Left colon (tissue), 2 donors: ENCODE measurements at places on chromosomes 3 and 15. TPM values are rescaled to one million over a fixed set of nuclear protein-coding genes. Genes with fewer than 3 reads are reported as not detected.

- no peak for DNase-seq
These were observed 65.8 kb upstream of the PLCL2 start for GRCh38 chr3:16818945-16819344.

DNA sequence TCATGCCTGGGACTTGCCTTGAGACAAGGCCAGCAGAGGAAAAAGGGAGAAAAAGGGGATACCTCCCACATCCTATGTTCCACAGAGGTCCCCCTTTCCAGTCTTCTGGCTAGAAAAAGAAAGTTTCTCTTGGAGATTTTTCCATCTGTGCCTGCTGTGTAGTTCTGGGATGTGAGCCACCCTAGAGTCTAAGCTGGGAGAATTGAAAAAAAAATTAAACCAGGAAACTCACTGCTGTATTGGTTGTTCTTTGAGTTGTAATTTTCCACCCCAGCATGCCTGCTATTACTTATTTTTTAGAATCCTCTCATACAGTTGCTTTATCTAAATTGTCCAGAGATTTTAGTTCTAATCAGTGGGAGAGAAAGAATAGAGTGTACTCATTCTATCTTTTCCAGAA lies 68.4 kb downstream of the SV2B start:
- no peak for DNase-seq

CHST14 gene
- total RNA-seq: 5.1 TPM

DNA sequence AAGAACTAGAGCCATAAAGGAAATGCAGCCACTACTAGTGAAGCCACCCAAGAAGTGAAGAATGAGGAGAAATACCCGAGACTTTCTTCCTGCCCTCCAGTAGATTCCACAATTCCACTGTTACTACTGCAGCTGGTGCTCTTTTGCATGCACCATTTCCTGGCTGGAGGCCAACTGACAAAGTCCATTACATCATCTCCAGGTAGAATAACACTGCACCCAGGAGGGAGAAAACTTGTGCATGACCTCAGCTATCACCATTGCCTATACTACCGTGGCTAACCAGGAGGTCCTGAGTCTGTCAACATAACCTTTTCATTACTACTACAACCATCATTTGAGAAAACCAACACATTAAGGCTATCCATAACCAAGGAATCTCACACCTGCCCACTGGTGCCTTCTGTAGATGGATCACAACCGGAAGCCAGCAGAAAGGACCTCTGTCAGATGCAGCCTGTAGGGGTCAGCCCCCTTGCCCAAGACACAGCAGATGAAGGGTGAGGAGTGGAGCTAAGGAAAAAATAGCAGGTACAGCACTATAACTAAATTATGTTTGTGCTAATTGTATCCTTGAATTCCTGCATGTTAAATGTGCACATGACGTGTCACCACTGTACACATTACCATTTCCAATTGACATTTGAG lies 200.8 kb upstream of the C2CD4B start:
- DNase-seq: peak; percentile 55

PRICKLE2 gene
- 2.6 TPM for total RNA-seq

- peak; percentile 62 for DNase-seq
These were observed 181.8 kb downstream of the MCTP2 start for GRCh38 chr15:94412979-94413746.

GRCh38 chr3:3618623-3619022 lies 180.6 kb upstream of the LRRN1 start:
- DNase-seq: no peak

GABRB3 gene
- total RNA-seq: 2.5 TPM

ITGB5 gene
- total RNA-seq: 103 TPM

GRCh38 chr3:86961297-86961696 lies 29.7 kb downstream of the VGLL3 start:
- DNase-seq: no peak

CHCHD4 gene
- 18.9 TPM for total RNA-seq

- DNase-seq: no peak
These were observed 6.4 kb downstream of the WDR73 start for GRCh38 chr15:84647726-84648125.

DNA sequence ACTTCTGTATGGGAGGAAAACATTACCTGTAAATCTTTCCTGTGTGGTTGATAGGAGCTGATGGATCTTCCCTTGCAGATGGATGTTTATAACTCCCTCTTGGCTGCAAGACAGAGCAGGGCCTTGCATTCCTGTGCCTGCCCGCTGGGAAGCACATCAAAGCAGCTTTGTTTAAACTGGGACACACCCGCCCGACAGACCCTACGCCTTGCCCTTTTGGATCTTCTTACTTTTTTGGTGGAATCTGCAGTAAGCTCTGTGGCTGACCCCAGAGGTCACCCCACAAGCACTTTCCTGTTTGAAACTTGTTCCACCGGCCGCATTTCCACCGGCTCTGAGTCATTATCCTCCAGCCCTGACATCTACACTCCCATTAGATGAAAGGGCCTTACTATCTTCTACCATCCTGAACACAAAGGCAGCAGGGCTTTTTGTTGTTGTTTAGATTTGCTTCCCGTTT lies 244.1 kb upstream of the STT3B start:
- no peak for DNase-seq

- no peak for DNase-seq
These were observed 75.2 kb upstream of the C3orf80 start for GRCh38 chr3:160150066-160150465.

DNA sequence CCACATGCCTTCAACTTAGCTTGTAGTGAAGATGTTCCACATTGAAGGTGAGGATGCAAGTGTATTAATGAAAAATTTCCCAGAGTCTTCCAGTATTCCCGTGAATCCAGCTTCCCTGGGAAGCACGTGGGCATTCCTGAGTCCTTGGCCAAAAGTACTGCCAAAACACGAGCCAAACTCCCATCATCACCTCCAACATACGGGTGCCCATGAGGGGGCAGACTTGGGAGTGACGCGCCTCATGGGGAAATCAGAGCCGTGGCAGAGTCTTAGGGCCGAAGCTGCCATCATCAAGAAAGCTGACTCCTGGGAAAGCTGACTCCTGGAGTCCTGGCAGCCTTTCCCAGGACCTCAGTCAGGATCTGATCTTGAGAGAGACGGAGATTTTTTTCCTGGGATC lies 20.1 kb upstream of the TM2D3 start:
- no peak for DNase-seq

DNA sequence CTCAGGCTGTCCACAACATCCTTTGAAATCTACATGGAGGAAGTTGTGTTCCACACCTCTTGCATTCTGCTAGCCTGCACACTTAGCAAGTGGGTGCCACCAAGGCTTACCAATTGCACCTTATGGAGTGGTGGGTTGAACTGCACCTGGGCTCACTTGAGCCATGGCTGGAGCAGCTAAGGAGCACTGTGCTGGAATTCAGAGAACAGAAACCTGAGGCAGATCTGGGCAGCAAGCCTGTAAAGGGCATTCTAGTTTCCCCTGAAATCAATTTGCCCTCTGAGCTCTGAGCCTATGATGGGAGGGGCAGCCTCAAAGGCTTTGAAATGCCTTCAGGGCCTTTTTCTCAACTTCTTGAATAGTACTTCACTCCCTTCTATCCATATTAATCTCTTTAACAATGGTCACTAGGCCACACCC lies 18.0 kb downstream of the BTLA start:
- DNase-seq: no peak

DNA sequence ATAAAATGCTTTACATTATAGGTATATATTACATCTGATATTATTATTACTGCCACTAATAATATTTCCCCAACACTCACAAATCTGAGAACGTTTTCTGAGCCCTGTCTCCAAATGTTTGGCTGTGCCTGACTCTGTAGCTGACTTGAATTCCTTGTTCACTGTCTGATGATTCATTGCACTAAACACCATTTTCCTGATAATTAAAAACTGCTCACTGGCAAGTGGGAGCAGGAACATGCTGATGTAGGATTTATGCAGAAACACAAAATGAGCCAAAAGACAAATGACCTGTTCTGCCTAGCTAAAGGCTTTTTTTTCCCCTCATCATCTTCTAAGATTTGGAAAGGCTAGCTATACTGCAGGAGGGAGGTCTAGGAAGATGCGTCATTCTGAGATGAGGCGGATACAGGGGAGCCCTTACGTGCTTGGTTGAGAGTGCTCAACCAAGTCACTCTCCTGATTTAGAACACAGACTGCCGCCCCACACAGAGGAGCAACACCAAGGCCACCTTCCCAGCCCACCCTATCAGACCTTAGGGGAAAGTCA lies 380.7 kb downstream of the EPHB1 start:
- DNase-seq: no peak
